ENCODE measurements at places on chromosomes 16 and 17.

GRCh38 chr16:57341441-57342303, 16.9 kb upstream of the CCL22 start:
- DNase-seq = no peak

DNA sequence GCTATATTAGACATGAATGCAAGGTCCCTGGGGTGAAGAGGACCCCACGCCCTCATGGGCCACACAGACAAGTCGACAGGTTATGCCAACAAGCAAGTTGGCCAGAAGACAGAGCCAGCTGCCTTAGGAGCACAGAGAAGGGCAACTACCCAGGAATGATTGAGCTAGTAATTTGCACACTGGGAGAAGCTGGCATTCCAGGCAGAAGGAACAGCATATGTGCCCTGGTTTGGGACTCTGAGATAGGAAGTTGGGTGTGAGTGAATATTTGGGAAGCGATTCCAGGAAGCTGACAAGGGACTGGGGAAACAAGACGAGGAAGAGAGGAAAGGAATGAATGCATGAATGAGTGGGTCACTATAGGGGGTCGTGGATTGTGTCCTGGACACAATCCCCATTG, 203.7 kb upstream of the CDH5 start:
- DNase-seq = no peak

DNA sequence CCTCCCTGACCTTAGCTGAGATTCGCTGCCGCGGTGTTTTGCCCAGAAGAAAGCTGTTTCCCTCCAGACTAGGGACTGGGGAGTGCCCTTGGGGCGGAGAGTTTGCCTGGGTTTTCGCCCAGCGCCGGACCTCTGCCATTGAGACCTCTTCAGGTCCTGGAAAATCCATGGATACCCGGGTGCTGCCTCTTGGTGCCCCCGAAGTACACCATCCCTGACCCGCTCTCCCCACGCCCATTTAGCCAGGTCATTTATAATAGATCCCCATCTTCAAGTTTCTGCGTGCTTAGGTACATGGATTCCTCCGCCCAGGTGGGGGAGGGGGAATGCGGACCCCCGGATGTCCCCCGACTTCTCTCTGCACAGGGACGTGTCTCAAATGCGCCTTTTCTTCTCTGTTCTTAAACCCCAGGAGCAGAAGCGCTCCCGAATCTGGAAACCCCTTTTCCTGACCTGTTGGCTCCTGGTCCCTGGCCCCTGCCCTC, 15.0 kb upstream of the CBX8 start:
- no peak for DNase-seq

DNA sequence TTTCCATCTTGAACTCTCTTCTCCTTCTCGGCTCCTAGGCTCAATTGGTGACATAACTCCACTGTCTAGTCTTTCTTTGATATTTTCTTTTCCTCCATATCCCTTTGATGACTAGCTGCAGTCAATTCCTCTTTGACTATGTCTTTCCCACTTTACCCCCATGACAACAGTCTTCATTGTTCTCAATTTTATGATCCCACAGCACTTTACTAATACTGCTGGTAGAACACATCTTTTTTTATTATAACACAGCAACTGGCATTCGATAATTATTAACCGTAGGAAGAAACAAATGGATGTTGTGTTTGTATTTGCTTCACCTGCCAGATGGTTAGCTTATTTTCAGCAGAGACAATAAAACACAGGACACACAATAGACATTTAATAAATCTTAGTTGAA, 1.3 kb downstream of the KRTAP3-3 start:
- DNase-seq = no peak

- DNase-seq = no peak
Observed at GRCh38 chr17:50905460-50905803, 39.3 kb upstream of the TOB1 start.

- no peak for DNase-seq
Observed at GRCh38 chr17:3557768-3558583, at the start of gene TRPV3. TRPV3 (minus strand) TSS chr17:3557812; CDS start chr17:3554850, 2,962 bp downstream.

DNA sequence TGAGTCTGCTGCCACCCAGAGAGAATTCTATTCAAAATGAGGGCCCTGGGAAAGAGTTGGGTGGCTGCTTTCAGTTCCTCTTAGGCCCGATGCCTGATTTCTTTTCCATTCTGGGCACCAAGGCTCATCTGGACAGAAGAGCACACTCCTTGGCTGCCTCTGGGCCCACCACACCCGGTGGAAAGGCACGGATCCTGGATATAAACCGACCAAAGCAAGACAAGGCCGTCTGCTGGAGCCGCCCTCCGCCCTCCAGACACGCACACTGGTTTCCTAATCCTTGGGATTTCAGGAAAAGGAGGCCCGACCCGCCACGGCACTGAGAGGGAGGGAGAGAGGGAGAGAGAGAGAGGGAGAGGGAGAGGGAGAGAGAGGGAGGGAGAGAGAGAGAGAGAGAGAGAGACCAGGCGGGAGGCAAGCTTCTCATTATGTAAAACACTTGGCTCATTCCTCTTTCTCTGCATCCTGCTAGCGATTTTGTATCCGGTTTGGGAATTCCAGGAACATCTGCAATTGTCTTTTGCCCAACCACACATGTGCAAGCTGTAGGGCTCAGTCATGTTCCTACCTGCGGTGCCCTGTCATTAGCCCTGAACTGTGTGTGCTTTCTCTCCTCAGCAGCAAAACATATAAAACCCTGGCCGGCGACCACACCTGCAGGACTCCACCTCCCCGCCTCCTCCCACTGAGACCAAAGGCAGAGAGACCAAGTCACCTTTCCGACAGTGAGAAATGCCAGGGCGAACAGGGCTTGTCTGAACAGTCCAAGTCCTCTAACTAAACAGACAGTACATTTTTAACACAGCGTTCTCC, 347.2 kb downstream of the SOX9 start:
- DNase-seq = no peak

DNA sequence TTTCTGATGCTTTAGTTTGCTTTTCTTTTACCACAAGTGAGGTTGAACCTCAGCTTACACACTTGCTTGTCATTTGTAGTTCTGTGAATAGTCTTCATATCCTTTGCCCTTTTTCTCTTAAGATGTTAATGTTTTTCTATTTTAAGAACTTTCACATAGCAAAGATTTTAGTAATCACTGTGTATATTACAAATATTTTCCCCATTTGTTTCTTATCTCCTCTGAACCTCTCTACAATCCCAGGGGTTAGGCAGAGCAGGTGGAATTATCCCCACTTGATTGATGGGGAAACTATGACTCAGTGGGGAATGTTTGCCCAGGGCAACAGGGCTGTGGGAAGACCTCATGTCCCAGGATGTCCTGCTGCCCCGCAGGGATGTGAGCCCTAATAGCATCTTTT, 11.7 kb upstream of the MYH3 start:
- no peak for DNase-seq

DNA sequence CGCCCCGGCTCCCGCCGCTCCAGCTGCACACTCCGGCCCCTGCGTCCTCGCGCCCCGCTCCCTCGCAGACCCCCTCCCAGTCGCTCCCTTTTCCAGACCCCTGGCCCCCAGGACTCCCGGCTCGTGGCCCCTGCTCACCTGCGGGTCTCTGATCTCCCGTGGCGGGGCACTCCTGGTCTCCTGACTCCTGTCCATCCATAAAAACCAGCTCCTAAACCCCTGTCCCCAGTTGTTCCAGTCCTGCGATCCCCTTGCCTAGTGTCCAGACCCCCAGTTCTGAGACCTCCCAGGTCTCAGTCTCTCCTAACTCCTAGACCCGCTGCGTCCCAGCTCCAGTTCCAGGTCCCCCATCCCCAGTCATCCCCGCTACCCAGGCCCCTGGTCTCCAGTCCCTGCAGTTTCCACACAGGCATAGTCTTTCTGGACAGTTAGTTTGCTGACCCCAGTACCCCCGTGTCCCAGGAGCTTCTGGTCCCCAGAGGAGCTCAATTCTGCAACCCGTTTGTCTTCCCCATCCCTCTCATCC, 379 bp downstream of the SNX29 start:
- DNase-seq = no peak

DNA sequence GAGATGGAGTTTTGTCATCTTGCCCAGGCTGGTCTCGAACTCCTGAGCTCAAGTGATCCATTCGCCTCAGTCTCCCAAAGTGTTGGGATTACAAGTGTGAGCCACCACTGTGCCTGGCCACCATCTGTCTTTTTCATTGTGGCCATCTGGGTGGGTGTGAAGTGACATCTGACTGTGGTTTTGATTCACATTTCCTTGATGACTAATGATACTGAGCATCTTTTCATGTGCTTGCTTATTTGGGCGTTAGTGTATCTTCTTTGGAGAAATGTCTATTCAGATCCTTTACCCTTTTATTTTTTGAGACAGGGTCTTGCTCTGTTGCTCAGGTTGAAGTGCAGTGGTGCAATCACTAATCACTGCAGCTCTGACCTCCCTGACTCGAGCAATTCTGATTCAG, 53.9 kb upstream of the ERN1 start:
- DNase-seq = no peak

DNA sequence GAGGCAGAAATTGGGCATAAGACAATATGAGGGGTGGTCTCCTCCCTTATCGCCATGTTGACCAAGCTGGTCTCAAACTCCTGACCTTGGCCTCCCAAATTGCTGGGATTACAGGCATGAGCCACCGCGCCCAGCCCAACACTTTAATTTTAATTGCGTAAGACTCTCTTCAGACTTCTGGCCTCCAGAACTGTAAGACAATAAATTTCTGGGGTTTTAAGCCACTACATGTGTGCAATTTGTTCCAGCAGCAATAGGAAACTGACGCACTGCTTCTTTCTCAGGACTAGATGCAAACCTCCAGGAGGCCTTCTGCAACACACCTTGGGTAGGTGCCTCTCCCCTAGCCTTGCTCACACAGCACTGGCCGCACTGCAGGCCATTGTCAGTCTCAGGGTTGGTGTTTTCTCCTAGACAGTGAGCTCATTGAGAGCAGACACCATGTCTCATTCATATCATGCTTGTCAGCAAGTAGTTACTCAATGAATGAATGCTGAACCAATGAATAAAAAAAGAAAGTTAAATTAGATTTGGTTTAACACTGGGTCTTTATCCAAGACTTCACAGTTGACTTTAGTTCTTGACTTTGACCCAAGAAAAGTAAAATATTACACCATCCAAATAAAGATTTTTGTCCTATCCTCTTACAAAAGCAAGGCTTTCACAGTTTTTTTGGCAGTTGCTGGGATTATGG, 5.5 kb upstream of the ACSF2 start:
- no peak for DNase-seq

Data from hypothalamus (tissue), 51 donors.